ENCODE measurements at places on chromosomes 4 and X. TPM values are rescaled to one million over a fixed set of nuclear protein-coding genes. Genes with fewer than 3 reads are reported as not detected.

TIMM8A gene
- total RNA-seq = 31.4 TPM

RASSF6 gene
- 0.76 TPM for total RNA-seq

HMX1 gene
- total RNA-seq = 0.13 TPM

F9 gene
- not detected for total RNA-seq

TMEM47 gene
- 1.1 TPM for total RNA-seq

UGT2B17 gene
- total RNA-seq = not detected

PCDH11X gene
- total RNA-seq = not detected

ESX1 gene
- total RNA-seq = 0.05 TPM

UCHL1 gene
- 906 TPM for total RNA-seq
